ENCODE measurements at places on chromosomes 2 and 18.
A peak's percentile ranks its signal among the peaks of the same experiment; 100 is the strongest.

DNA sequence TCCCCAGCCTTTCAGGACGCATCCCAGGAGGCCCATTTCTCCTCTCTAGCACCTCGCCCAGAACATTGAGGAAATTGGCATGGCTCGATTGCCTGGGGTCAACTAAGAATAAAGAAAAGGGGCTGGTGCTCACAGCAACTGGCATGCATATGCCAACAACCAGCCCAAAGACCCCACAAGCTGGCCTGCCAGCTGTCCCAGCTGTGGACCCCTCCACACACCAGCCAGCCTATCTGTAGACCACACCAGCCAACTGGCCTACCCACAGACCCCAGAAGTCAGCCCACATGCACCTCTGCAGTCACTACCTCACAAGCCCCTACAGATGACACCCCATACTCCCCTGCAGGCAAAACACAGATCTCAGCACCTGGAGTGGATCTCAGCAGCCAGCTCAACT, 123.8 kb upstream of the ID2 start:
- no peak for DNase-seq

DNA sequence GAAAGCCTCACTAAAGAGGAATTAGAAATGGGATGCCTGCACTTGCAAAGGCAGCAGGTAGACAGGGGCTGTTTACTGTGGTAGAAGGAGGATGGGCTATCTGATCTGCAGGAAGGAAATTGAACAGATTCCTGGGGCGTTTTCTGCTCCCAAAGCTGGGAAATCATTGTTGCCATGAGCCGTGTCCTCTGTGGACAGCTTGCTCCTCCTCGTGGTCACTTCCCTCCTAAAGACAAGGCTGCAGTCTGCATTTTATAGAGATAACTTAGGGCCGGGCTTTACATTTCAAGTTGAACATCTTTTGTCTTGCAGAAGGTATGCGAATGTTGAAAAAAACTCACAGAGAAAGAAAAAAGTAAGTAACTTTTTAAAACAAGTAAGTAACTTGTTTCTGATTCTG, 50.9 kb downstream of the DCDC2C start:
- DNase-seq, result no peak

DNA sequence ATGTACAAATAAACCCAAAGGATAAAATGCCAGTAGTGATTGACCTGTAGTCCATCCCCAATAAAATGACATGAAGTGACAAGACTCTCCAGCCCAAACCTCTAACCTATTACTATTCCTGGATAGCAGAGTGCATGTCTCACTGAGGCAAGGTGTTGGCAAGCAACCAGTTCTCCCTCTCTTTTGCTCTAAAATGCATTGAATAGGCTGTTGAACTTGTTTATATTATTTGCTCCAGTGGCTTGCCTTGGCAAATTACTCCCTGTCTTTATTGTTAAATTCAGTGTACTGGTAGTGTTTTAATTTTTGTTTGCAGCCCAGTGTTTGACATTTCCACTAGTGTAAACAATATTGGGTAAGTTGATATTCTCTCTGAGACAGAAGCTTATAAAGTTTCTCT, 70.5 kb downstream of the CSRNP3 start:
- no peak for DNase-seq

- DNase-seq, result no peak
Observed at GRCh38 chr2:163794635-163795034, 58.8 kb upstream of the FIGN start.

DNA sequence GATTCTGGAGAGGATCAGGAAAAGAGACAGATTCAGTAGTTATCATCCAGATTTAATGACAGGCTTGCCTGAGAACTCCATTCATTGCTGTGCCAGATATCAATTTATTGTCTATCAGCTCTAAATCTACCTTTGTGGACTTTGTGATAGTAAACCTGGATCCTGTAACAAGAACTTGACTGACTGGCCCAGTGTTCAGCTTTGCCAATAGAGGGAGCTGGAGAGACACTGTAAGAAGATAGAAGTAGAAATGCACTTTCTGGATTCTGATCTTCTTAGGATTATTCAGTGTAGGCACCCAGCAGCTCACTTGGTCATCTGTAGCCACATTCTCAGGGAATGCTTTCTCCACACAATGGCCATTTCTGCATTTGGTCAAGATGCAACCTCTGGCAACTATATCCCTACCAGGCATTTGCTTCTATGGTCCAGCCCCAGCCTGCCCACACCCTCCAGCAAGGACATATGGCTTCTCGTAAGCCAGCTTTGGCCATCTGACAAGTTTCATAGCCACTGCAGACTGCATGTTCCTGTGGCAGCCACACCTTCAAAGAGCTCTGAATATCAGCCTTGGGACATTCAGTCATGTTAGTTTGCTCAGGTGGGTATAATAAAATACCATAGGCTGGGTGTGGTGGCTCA, 6.1 kb upstream of the SERPINB8 start:
- DNase-seq, result no peak

GRCh38 chr18:23244401-23244800, 109.1 kb downstream of the CABLES1 start:
- no peak for DNase-seq

DNA sequence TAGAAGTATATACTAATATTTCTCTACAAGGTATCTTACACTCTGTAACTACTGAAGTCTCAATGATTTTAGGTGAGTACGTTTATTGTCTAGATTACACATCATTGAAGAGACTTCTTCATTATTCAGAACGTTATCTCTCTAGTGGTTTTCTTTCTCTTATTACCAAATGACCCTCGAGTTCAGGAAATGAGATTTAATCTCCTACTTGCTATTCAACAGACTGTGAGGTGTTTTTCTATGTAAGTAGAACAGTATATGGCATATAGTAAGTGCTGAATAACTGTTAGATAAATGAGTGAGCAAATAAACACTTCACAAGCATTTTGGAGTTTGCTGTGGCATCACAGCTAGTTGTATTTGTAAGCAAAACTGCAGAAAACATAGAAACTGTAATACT, 947.2 kb upstream of the SLC39A10 start:
- DNase-seq, result no peak

GRCh38 chr18:770583-770961, 41.5 kb downstream of the YES1 start:
- no peak for DNase-seq

DNA sequence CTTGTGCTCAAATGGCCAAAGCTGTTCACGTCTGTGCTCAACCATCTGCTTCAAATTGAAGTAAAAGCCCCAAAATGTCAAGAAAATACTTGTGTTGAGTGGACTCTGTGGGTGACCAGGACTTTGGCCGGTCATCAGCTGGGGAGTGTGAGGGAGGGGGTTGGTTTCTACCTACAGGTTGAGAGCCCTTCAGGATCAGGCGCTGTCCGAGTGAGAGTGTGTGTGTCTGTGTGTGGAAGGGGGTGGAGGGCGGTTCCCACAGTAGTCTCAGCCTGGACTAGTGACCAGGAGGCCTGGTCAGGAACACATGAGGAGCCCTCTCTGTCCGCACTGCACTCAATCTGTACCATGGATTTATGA, 34.2 kb downstream of the ATOH8 start:
- no peak for DNase-seq

GRCh38 chr2:210561475-210561874, 5.1 kb downstream of the CPS1 start:
- DNase-seq, result no peak

DNA sequence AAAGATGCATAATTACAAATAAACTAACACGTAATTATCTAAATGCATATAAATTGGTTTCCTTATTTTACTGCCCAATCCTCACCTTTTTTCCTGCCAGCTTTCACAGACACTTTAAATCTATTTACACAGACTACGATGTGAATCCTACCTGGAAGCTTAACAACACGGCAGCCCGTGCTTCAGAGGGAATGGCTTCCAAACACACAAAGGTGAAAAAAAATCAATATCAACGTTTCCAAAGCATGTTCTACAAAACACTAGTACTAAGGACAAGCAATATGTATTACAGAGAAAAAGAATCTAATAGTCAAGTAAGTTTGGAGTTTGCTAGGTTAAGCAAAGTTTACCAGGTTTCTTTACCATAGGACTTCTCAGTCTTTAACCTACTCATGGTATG, 4.4 kb downstream of the MAP4K3 start:
- no peak for DNase-seq

- DNase-seq, result no peak
Observed at GRCh38 chr2:106201661-106202060, 7.6 kb upstream of the UXS1 start.

DNA sequence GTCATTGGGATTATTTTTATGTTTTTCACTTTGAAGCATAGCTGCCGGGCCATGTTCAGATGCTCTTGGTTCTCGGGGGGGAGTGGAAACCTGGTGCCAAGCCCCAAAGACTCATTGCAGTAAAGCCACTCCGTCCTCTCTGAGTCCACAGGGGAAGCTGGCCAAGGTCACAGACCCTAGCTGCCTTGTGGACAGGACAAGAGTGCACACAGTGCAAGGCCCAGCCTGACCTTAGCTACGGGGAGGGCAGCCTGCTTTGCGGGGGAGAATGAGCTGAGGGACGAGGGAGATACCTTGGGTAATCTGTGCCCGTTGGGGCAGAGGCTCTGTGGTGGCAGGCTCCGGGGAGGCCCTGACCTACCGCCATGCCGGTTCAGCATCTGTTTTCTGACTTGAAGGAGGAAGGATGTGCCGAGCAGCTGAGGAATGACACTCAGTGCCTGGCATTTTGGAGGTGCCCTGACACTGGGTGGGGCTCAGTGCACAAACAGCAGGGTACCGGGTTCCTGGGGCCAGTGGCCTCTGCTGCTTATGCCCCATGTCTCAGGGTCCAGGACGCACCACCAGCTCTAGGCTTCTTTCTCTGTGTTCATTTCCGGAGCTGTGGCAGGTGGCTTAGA, 87.2 kb downstream of the STPG4 start:
- no peak for DNase-seq

- DNase-seq, result no peak
Observed at GRCh38 chr2:53182601-53183000, 585.0 kb upstream of the CHAC2 start.

DNA sequence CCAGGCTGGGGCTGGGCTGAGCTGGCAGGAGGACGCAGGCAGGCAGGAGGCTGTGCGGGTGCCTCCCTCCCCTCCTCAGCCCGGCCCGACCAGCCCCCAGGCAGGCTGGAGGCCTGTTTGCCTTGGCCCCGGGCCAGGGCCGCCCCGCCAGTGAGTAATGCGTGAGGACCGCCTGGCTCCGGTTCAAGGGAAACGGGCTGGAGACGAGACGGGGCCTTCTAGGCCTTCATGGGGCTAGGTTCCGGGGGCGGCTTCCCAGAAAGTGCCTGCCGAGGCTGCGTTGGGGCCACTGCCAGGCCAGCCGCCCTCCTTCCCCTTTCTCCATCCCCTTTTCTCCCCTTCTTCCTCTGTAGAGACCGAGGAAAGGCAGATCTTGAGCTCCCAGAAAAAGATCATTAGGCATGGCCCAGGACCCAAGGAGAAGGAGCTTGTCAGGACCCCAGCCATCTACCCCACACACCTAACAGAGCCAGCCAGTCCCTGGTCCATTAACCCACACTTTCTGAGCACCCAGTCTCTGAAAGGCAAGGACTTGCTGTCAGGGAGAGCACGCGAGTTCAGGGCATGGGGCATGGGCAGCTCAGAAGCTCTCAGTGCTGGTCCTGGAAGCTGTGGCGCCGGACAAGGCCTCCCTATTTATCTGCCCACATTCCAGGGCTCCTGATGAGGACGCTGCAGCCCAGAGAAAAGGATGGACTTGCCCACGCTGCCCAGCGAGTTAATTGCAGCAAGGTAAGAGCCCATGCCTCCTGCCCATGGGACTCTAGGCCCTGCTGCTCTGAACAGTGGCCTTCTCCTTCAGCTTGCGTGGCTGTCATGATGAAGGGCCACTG, 48.5 kb downstream of the SMAD7 start:
- no peak for DNase-seq

- DNase-seq, result no peak
Observed at GRCh38 chr2:28369358-28369757, 23.3 kb upstream of the FOSL2 start.

GRCh38 chr18:44801781-44802180, 121.1 kb downstream of the SETBP1 start:
- no peak for DNase-seq

- no peak for DNase-seq
Observed at GRCh38 chr2:229066121-229066715, 204.9 kb downstream of the PID1 start.

DNA sequence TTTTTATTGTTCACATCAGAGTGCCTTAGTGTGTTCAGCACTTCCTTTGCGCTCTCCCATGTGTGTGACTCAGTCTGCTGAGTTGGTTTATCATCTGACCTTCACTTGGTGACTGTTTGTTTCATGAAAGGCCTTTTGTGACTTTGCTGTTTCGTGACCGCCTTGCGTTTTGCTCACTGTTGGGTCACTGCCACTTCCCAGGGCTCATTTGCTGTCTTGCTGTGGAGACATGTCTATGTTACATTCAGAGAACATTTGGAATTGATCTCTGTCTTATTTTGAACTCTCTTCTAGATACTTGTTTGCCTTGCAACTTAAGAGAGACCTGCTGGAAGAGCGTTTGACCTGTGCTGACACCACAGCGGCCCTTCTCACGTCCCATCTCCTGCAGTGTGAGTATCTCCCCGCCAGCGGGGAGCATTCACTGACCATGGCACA, 54.7 kb downstream of the FARP2 start:
- DNase-seq, result no peak

DNA sequence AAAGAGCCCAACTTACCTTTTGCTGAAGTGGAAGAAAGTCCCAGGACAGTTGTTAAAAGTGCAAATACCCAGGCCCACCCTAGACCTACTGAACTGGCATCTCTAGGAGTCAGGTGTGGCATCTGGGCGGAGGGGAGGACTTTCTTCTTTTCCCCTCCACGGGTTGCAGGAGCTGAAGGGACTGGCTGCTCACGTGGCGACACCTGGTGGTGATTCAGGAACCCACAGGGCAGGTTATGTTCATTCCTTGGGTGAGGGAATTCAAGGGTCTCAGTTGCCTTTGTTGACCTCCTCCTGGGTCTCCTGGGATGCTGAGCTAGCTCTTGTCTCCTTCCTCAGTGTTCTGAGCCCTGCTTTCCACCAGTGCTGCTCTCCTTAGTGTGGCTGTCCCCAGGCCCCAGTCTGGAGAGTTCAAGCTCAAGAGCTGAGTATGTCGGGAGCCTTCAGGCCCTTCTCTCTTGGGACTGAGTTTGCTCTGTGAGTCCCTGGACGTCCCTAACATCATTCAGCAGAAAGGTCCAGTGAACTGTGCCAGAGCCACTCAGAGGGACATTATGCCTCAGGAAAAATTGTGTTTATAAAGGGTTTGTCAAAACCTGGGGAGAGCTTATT, 56.9 kb downstream of the DYSF start:
- peak; percentile 80 for DNase-seq

DNA sequence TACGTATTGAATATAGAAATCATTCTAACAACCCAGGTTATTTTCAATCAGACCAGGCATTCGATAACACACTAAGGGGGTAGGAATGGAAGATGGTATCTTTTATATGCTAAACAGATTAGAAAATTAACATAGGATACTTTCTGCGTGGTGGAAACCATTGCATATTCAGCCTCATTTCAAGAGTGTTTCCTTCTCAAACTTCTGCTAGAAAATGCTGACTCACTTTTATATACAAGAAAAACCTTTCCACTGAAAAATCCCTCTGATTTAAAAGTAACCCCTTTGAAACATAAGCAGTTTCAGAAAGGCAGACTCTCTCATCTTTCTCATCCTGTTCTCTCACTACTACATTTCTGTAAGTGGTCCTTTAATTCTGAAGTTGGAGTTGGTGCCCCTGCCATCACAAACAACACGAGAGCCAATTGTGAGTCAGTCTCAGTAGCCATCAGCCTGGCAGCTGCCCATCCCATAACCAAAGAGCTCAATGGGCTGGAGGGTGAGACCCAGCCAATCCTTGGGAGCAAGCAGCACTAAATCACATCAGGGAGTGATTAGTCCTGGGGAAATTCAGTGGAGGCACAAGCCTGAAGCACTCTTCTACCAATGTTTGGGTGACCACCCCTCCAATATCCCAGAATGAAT, 343.1 kb downstream of the CELF4 start:
- no peak for DNase-seq
